GM13977 (cell line): ENCODE measurements at places on chromosomes 4 and X.
A peak's percentile ranks its signal among the peaks of the same experiment; 100 is the strongest.

GRCh38 chr4:74640111-74640903 is 154.0 kb downstream of the BTC start:
- no peak for DNase-seq

DNA sequence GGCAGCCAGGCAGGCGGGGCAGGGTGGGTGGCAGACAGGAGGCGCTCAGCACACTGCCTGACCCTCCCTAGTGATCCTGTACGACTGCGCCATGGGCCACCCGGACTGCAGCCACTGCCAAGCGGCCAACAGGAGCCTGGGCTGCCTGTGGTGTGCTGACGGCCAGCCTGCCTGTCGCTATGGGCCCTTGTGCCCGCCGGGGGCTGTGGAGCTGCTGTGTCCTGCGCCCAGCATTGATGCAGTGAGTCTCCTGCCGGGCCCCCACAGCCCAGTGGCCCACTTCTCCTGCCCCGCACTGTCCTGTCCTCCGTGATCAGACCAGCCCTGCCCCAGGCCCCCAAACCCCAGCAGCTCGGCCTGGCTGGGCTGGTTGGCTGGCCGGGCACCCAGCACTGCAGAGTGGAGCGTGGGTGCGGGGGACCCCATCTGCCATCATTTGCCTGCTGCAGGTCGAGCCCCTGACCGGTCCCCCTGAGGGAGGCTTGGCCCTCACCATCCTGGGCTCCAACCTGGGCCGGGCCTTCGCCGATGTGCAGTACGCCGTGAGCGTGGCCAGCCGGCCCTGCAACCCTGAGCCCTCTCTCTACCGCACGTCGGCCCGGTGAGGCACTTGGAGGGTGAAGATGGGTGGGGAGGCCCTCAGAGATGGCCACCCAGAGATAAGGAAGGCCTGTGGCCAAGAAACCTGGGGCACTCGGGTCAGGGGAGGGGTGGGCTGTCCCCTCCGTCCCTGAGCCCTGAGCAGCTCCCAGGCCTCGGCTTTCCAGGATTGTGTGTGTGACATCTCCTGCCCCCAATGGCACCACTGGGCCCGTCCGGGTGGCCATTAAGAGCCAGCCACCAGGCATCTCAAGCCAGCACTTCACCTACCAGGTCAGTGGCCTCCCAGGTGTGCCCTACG is 7.6 kb downstream of the PLXNB3 start:
- DNase-seq: peak; percentile 20

DNA sequence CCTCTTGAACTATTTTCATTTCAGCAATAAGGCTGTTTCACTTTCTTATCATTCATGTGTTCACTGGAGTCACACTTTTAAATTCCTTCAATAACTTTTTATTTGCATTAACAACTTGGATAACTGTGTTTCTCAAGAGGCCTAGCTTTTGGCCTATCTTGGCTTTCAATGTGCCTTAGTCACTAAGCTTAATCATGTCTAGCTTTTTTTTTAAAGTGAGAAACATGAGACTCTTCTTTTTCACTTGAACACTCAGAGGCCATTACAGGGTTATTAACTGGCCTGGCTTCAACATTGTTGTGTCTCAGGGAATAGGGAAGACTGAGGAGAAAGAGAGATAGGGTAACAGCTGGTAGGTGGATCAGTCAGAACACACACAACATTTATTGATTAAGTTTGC is 64.0 kb upstream of the VCX2 start:
- no peak for DNase-seq

DNA sequence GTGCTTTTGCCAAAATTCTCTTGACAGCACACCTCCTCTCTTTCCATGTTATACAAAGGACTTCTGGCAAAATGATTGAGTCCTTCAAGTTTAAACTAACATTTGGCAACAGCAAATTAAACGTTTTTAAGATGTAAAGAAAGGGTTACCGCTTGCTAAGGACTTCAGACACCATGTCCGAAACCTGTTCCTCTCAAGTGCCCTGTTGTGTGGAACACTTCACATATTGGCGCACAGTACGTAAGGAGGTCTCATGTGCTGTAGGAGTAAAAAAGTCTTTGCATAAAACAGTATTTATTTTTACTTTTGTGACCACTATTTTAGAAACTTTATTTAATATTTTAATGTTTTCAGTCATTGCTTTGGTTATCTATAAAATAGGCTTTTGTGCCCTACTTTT is 33.7 kb upstream of the HPRT1 start:
- DNase-seq: no peak

DNA sequence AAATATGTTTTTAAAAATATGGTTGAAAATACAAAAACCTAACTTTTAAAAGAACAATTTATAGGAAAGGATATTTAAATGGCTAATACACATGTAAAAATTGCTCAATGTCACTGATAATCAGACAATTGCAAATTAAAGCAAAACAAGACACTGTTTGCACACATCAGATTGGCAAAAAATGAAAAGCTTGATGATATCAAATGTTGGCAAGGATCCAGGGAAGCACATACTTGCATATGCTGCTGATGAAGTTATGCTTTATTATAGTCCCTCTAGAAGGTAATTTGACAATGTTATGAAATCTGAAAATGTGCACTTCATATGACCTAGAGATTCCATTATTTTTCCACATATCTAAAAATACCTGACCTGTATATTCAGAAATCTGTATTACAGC is 45.7 kb upstream of the EPGN start:
- no peak for DNase-seq

DNA sequence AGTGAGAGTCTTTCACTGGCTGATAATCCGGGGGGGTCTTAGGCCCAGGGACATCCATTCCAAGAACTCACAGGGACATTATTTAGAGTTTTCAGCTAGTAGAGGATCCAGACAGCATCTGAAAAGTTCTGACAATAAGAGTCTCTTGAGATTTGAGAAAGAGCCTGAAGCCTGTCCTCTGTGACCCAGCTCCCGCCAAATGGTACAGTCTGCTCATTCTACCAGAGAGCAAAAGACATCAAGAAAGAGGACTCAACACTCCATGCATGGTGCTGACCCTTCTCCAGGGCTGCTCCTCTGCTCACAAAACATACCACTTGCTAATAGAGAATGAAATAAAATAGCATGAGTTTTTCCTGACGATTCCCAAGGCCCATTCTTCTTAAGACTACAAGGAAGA is 162.0 kb downstream of the ATP10D start:
- DNase-seq: no peak

DNA sequence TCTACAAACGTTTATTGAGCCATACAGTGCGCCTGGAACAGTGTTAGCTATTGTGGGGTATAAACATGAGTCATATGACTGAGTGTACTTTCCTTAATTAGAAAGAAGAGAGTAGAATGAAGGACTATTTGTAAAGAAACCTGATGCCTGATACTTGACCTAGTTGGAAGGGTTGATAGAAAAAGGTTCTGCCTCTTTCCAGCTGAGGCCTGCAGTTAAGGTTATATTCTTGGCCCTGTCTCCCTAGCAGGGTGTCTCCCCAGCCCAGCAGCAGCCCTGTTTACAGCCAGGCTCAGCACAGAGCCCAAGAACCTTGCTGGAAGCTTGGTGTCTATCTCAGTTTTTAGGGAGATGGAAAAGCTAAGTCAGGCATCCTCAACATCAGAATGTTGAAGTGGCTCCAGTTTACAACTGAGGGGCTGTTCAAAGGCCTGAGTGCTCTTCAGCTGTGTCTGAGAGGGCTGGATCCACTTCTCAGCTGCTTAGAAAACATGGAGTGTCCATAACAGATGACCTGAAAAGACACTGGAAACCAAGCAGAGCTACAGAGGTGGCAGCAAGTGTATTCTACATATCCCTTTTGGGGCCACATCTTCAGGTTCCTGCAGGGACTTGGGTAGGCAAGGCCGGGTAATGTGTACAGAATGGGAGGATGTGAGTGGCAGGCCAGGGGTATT is 21.6 kb downstream of the NYX start:
- no peak for DNase-seq

DNA sequence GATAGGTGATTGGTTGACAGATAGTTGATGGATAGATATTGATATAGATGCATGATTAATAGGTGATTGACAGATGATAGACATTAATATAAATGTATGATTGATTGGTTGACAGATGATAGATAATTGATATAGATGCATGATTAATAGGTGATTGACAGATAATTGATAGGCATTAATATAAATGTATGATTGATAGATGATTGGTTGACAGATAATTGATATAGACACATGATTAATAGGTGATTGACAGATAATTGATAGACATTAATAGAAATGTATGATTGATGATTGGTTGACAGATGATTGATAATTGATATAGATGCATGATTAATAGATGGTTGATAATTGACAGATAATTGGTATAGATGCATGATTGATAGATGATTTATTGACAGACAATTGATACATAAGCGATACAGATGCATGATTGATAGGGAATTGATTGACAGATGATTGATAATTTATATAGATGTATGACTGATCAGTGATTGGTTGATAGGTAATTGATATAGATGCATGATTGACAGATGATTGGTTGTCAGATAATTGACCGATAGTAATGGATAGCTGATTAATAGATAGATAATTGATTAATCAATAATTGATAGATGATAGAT is 44.9 kb upstream of the PPP2R3B start:
- no peak for DNase-seq

- DNase-seq: no peak
Observed at GRCh38 chr4:179750374-179750773, 2308.1 kb upstream of the AGA start.

- DNase-seq: no peak
Observed at GRCh38 chr4:115145393-115146160, 32.2 kb upstream of the NDST4 start.

DNA sequence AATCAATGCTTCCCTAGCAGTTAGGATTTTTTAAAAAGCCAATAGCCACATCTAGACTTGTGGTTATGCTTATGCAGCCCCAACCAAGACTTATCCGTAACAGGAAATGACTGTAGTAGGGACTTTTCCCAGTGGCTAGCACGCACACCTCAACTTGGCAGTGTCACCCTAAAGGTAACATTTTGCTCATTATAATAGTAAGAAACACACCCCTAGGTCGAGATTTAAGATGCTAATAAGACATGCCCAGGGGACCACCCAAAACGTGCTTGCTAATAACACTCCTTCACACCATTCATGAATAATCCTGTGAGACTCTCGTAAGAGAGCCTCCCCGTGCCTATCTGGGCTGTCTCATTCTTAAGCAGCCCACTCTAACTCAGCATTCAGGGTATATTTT is 195.3 kb downstream of the CHIC1 start:
- DNase-seq: no peak

- no peak for DNase-seq
Observed at GRCh38 chrX:109590176-109590575, 34.8 kb downstream of the KCNE5 start.

DNA sequence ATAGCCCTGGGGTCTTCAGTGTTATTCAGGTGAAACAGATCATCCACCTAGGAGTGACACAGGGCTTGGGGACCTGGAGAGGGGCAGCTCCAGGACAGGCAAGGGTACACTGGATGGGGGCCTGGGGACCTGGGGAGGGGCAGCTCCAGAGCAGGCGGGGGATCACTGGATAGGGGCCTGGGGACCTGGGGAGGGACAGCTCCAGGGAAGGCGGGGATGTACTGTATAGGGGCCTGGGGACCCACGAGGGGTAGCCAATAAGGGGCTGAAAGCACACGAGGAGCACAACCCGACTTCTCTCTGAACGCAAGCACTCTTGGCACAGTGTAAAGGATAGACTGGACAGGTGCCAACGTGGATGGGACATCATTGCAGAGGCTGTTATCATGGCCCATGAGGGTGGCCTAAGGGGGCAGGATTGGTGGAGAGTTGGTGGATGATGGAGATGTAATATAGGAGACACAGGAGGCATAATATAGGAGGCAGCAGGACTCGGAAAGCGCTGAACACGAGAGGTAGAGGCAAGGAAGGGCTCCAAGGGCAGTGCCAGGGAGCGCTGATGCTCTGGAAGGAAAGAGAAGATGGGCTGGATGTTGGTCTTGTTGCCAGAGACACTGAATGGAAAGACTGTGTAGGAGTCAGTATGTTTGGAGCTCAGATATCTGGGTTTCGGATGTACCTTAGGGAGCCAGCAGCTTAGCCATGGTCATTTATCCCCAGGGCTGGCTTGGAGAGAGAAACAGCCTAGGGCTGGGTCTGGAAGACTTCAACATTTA is 37.9 kb upstream of the FGFBP2 start:
- DNase-seq: no peak

- DNase-seq: no peak
Observed at GRCh38 chr4:8278421-8279287, 9.1 kb downstream of the HTRA3 start.

DNA sequence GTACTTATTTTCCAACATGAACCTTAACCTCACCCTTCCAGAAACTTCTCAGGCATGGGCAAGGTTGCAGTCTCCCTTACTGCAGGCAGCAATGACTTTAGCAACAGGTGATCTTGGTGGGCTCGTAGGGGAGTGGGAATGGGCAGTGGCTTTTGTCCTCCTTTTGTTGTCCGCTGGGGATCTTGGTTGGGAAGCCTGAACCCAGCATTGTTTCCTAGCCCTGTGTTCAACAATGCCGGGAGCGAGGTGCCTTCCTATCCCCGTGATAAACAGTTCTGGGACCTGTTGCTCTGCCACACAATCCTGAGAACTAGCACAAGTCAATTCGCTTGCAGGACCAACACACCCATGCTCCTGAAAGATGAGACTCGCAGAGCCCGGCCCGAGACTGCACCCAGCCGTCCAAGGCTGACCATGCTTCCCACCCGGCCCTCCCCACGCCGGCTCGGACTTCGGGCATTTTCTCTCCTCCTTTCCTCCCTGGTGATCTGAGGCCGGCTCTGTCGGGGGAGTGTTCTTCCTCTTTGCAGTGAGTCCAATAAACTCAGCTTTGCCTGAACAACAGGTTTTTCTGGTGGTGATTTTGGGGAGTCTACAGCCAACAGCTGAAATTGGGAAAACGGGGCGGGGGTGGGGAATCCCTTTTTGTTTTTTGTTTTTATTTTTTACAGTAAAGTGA is 20.2 kb downstream of the IRAK1 start:
- DNase-seq: no peak

- no peak for DNase-seq
Observed at GRCh38 chr4:100517864-100518341, at the start of gene EMCN. EMCN (minus strand) TSS chr4:100518022; CDS start chr4:100517914, 108 bp downstream.

- DNase-seq: no peak
Observed at GRCh38 chr4:125689805-125690204, 375.1 kb downstream of the FAT4 start.

DNA sequence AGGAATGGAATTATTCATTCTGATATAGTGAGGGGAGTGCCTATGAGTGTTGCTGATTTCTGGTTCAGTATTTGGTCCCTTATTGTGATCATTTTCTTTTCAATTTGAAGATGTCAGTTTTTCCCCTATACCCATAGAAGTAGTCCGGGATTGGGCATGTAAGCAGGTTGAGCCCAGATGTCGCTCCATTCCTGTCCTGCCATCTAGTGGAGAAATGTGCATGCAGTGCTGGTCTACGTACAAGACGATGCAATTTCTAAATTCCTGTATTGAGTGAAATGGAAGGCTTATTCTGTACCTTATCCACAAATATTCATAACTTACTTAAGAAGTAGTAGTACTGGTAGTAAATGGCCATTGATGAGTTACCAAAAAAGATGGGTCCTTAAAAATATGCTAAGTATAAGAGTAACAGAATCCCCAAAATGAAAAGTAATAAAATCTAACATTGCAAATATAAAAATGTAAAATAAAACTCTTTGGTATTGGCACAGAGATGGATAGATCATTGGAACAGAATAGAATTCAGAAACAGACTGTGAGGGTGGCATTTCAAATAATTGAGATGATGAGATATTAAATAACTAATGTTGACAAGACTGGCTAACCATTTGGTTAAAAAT is 60.9 kb downstream of the UGT8 start:
- DNase-seq: peak; percentile 47
